KG1 (cell line): ENCODE measurements at places on chromosomes 2 and 18.

DNA sequence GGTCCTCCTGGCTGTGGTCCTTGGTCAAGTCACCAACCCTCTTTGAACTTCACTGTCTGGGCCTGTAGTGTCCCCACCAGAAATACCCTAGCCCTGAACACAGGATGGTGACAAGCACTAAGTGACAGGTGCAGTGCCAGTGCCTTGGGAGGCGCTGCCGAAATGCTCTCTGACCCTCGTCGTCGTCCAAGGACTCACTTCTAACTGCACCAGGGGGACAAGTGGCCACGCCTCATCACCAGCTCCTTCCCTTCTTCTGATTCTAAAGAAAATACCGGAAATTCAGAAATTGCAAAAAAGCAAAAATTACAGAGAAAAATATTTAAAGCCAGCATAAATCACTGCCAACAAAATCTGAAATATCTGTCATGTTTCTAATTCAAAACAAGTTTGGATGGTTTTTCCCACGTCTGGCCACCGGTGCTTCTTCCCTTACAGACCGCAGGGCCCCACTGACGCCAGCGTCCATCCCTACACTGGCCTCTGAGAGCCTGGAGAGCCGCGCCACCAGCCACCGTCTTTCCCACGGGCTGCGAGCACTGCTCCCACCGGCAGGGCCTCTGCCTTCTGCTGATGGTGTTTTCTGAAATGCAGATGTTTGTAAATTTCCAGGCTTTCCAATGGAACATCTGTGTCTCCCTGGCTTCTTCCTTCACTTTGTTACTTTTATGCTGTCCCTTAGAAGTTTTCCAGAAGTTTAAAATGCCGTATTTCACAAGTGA lies 37.4 kb upstream of the GPC1 start:
- no peak for DNase-seq

- DNase-seq, result no peak
Measured at GRCh38 chr18:31511098-31511497, 13.1 kb downstream of the DSG2 start.

DNA sequence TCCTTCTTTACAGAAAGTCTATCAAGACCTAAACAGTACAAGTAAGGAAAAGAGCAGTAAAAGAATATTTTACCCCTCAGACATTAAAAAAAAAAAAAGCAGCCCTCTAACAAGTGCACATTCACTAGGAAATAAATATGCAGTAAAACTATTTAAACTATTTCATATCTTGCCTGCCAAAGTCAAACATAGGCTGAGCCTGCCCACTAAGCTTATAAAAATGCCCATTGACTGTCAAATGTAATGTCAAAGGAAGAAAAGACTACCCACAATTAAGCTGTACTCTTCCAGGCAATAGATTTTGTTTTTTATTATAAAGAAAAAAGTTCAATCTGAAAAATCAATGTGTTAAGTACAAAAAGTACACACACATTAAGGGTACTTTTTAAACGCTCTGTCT lies 11.8 kb downstream of the ALS2 start:
- DNase-seq, result no peak

GRCh38 chr18:65468881-65469280 lies 281.9 kb upstream of the CDH7 start:
- DNase-seq, result no peak

- no peak for DNase-seq
Measured at GRCh38 chr2:232894251-232894650, 24.2 kb downstream of the SNORC start.

- DNase-seq, result no peak
Measured at GRCh38 chr2:59276033-59276432, 1034.9 kb upstream of the FANCL start.

GRCh38 chr2:8571792-8572499 lies 109.9 kb upstream of the ID2 start:
- DNase-seq, result no peak

DNA sequence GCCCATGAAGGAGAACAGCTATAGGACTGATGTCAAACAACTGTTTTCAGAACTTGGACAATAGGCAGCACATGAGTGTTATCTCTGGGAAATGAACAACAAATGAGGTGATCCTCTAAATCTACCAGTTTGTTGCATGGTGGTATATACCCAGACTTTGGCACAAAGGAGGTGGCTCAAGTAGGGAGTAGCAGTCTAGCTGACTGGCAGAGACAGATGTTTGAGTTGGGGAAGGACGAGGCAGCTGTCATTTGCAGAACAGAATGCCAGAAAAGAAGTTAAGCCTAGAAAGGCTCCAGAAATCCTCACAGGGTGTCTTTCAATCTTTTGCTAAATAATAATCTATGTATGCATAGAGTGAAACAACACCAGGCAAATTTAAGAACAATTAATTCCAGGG lies 47.4 kb downstream of the RPE start:
- DNase-seq, result no peak

DNA sequence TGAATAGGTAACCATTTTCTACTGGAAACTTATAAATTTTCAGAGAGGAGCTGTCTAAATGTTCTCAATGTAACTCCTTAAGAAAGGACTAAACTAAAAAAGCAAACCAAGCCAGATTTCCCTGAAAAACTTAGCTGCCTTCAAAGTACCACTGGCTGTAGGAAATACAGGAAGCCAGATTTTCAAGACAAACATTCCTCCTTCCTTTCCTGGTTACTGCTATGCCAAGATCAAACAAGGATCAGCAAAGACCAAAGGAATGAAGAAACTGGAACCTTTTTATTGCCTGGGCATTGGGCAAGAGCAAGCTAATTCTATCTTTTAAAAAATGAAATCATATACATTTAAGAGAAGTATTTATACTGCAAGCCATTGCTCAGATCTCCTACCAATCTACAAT lies 212.7 kb downstream of the DYM start:
- DNase-seq, result no peak

- no peak for DNase-seq
Measured at GRCh38 chr2:172297950-172298349, 129.4 kb upstream of the ITGA6 start.

- no peak for DNase-seq
Measured at GRCh38 chr18:36527051-36527450, 229.5 kb downstream of the FHOD3 start.

- no peak for DNase-seq
Measured at GRCh38 chr18:76565238-76566173, 70.5 kb upstream of the ZNF516 start.

- DNase-seq, result no peak
Measured at GRCh38 chr2:228507231-228507824, 325.8 kb upstream of the SPHKAP start.

GRCh38 chr2:32894119-32894728 lies 52.5 kb upstream of the LTBP1 start:
- DNase-seq, result no peak

GRCh38 chr18:12837747-12838146 lies 46.3 kb downstream of the PTPN2 start:
- no peak for DNase-seq

DNA sequence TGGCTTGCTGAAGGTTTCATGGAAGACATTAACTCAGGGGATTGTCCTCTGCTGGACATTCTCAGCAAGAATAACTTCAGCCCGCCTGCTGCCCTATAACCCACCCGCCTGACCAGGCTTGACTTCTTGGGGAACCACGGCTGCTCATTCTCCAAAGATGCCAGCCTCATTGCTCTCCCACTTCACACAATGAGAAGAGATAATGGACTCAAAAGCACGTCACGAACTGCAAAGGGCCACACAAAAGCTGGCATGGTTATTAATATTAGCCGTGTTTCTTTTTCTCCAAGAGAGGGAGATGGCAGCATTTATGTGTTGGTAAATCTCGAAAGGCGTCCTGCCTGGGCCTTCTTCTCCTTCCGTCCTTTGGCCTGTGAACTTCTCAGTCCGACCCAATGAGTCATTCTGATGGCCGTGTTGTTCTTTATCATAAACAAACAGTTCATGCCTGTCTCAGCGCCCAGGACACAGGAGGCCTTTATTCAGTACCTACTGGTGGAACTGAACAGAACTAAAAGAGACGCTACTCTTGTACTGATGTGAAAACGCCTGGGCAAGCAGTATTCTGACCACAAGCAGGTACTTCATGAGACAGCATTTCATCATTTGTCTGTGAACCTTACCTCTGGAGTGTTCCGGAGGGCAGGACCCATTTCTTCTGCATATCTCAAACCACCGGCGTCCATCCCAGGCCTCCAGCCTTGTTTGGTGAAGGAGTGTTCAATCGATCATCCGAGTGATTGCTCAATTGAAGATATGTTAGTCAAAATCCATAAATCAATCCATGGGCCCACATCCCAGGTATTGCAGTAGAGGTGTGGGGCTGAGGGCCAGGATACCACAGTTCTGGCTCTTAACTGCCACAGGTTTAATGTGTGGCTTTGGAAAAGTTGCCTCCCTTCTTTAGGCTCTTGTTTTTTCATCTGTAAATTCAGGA lies 25.1 kb upstream of the KLHL29 start:
- no peak for DNase-seq

- no peak for DNase-seq
Measured at GRCh38 chr2:226337941-226338600, 461.5 kb downstream of the IRS1 start.

DNA sequence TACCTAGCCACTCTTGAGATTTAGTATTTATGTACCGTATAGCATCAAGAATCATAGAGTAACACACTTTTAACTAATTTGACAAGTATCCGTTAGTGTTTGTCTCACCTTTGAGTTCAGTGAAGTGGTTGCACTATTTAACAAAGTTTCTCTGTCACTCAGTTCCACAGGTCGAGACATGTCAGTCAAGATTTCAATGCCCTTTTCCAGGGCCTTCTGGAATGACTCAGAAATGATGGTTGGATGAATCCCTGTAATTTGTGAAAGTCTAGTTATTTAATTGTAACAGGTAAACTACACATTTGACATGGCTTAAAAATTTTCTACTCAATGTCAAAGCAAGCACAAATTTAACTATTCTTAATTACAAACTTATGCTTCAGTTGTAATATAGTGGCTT lies 9.7 kb downstream of the CCT4 start:
- no peak for DNase-seq

DNA sequence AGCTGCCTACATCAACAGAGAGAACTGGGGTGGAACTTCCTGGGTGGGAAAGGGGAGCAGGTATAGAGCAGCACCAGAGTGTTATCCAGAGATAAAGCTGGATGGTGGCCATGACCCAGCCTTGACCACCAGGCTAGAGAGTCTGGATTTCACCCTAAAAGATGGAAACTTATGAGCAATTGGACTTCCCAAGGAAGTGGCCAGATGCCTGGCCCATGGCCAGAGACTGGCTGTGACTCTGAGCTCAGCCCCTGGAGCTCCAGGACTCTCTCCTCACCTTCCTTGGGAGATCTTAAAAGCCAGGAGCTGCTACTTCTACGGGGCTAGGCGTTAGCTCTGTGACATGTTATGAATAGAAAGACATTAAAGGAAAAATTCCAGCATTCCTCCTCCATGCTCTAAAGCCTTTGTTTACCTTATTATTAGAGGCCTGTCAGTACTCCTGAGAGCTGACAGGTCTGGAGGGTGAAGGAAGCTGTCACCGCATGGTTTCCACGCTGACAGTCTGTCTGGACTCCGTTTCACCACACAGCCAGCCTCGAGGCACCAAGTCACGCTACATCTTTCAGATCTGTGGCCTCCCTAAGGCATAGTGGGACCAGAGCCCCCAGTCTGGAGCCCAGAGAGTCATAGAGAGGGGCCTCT lies 260.0 kb upstream of the SIX2 start:
- DNase-seq, result no peak

GRCh38 chr2:173982182-173982714 lies 17.1 kb upstream of the SP3 start:
- DNase-seq, result no peak

DNA sequence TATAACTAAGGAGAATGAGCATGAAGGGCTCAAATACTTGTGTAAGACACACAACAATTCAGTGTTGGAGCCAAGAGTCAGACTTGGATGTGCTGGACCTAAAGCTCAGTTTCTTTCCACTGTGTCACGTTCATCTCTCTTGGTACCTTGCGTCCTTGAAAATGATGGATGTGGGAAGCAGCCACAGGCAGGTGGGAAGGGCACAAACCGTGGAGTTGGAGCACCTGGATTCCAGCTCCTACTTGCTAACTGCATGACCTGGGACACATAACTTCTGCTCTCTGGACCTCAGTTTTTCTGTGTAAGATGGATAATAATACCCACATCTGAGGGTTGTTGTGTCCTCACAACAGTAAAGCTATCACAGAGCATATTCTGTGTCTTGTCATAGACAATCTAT lies 53.1 kb upstream of the PPP1CB start:
- no peak for DNase-seq

DNA sequence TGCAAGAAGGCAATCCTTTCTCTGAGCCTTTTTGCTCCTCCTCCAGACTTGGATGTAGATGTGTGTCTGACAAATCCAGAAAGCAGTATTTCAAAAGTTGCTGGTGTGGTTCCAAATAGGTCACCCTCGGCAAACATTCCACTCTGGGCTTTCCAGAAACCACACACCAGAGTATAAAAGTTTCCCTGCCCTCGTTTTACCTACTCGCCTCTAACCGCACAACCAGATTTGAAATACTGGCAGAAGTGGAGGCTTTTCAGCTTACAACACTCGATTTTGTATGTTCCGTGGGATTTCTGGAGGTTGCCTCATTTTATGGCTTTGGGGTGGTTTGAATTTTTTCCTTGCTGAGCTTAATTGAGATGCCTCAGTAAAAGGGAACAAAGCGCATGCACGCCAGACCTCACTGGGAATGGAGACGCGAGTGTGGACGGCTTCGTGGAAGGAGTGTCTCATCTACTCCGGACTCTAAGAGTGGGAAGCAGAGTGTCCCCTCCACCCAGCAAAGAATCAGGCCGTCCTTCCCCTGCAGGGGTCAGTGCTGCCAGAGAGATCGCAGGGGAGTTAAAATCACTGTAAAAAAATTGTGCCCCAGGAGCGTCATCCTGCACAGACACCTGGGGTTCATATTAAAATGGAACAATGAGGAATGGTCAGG lies 44.0 kb upstream of the RPL31 start:
- no peak for DNase-seq

GRCh38 chr2:219918254-219918653 lies 290.8 kb downstream of the SLC4A3 start:
- DNase-seq, result no peak

DNA sequence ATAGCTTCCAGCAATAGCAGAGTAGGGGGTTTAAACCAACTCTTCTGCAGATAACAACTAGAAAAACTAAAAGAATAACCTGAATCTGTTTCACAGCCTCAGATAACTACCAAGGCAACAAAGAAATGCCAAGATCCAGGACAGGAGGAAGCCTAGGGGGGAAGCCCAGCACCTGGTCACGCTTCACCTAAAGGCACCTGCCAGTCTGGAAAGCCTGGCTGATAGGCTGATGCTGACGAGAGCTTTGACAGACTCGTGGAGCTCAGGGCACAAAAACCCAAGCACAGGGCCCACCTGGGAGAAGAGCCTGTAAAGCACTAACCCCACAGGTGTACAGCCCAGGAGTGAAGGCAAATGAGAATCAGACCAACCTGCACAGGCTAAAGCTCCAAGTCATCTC lies 22.6 kb downstream of the EIPR1 start:
- DNase-seq, result no peak

DNA sequence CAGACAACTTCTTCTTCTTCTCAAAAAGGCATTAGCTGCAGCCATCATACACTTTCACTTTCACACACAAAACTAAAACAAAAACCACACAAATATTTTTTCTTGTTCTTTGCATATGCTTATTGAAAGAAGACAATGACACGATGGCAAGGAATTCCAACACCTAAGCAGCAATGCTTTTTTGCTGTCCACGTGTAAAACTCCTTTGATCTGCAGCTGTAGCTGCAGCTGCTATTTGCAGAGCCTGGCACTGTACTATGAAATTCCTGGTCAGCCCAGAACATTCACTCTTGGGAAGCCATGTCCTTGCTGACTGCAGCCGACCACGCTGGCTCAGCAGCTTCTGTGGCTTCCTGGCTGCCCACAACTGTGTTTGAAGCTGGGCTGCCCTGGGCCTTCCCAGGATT lies 316.2 kb downstream of the CDH2 start:
- DNase-seq, result no peak

- DNase-seq, result no peak
Measured at GRCh38 chr2:68594674-68595492, 48.5 kb upstream of the PROKR1 start.
